ENCODE measurements at places on chromosomes 6 and 20.

- DNase-seq: peak; percentile 69
Measured at GRCh38 chr6:106184629-106185028, 98.5 kb downstream of the PRDM1 start.

- peak; percentile 96 for DNase-seq
Measured at GRCh38 chr6:154403788-154404187, 47.2 kb upstream of the IPCEF1 start.

- DNase-seq: no peak
Measured at GRCh38 chr6:104509355-104509754, 350.4 kb downstream of the HACE1 start.

GRCh38 chr20:17845701-17846475 lies 122.7 kb downstream of the SNX5 start:
- peak; percentile 54 for DNase-seq

- no peak for DNase-seq
Measured at GRCh38 chr6:37513576-37513975, 13.9 kb upstream of the CCDC167 start.

GRCh38 chr6:45300736-45301135 lies 27.4 kb upstream of the RUNX2 start:
- DNase-seq: no peak

DNA sequence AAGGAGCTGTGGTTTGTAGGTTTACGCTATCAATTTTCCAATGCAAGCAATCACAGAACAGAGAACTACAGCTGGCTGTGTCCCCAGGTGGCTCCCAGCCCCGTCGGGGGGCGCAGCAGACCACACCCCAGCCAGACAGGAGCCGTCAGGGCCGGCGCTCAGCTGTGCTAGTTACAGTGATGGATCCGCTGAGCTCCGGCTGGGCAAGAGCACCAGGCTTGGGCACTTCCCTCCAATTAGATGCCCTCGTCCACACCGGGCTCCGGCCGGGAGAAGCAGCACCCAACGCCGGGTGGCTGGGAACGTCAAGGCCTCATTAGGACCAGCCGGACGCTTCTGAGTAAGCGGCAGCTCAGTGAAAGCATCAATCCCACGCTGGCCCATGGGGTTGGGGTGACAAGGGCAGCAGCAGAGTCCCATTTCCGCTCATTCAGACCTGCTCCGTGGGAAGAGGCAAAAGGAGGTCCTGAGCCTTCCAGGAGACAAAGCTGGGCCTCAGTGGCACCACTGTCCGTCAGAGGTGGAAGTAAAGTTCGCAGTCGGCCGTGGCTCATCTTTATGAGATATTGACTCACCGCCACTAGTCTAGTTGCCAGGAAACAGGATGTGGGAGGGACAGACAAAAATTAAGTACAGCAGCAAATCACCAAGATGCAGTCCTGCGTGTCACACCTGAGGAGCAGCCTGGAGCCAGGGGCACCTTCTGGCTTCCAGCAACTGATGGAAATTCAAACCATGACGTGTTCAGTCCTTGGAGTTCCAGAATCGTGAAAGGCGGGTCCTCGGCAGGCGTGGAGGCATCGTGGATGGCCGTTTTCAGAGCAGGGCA lies 164.1 kb downstream of the TAF4 start:
- DNase-seq: peak; percentile 57

DNA sequence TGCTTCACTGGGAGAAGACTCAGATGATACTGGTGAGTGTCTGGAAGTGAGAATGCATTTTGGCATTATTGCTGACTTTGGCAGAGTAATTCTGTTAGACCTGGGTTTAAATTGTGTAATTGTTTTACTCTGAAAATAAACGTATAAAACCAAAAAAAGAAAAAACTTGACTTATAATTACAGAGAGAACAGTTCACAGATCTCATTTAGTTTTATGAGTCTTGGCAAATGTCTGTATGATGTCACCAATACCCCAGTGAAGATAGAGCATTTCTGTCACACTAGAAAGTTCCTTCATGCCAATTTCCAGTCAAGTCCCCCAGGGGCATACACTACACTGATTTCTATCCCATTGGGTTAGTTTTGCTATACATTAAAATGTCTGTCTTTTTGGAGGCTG lies 67.3 kb downstream of the SMAP1 start:
- DNase-seq: no peak

DNA sequence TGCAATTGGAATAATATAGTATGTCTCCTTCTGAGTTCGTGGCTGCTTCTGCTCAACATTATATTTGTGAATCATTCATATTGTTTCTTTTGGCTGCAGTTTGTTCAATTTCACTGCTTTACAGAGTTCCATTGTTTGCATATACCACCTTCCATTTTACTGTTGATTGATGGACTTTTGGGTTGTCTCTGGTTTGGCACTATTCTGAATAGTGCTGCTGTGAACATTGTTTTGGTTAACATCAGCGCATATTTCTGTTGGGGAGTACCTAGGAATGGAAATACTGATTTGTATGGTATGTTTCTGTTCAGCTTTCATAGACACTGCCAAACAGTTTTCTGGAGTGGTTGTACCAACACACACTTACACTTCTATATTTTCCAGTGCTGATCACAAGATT lies 46.9 kb downstream of the UST start:
- no peak for DNase-seq

- DNase-seq: peak; percentile 87
Measured at GRCh38 chr6:156699017-156699421, 78.2 kb upstream of the ARID1B start.

GRCh38 chr6:5435449-5435848 lies 174.1 kb downstream of the FARS2 start:
- peak; percentile 93 for DNase-seq

- no peak for DNase-seq
Measured at GRCh38 chr6:10890151-10890550, 3.3 kb downstream of the SYCP2L start.

DNA sequence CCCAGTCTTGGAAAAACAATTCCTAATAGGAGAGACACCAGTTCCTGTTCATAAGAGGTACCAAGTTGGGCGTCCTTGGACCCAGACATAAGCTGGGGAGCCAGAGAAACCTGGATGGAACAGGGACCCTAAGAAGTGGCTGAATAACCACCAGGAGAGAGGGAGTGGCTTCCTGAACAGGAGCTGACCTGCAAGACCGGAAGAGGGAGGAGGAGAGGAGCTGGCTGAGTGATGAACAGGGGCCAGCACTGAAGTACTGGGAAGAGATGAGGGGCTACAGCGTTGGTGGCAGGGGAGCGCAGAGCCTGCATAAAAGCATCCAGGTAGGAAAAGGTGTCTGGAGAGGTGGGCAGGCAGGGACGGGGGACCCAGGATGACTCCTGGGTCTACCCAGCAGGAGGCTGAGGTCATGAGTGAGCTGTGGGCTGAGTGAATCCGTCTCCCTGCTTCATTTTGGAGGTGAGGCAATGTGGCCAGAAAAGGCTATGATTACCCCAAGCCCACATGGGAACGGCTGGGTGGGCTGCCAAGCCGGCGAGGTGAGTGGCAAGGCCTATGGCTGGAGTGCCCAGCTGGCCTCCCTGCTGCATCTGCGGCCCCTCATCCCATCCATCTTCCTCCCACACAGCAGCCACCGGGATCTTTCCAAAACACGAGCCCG lies 34.4 kb upstream of the ZFAND3 start:
- DNase-seq: no peak

- peak; percentile 49 for DNase-seq
Measured at GRCh38 chr20:5033566-5033965, 32.3 kb upstream of the SLC23A2 start.

- peak; percentile 82 for DNase-seq
Measured at GRCh38 chr20:20295621-20296498, 72.0 kb upstream of the INSM1 start.

GRCh38 chr6:163395831-163396185 lies 18.7 kb upstream of the QKI start:
- DNase-seq: no peak

GRCh38 chr6:6654599-6655575 lies 66.4 kb downstream of the LY86 start:
- DNase-seq: no peak

DNA sequence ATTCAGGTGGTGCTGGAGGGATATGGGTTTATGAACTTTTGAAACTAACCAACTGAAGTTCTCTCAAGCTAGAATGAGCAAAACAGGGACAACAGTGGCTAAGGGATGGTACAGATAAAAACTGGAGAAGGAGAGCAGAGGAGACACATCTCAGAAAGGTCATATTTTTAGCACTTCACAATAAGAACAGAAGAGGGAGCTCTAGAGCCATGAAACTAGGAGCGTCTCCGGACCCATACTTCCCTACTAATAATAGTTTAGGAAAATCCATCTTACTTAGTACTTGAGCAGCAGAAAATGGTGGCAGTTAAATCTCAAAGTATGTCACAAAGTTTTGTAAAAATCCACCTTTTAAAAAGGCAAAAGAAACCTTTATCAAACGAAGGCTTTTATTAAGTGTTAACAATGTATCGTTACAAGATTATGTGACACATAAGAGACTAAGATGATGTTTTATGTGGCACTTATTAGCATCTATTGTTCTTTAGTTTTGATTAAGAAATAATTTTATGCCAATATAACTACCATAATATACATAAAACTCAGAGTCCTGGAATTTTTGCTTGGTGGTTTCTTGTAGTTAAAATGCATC lies 278.6 kb downstream of the TBC1D32 start:
- DNase-seq: peak; percentile 32

GRCh38 chr6:140554421-140554820 lies 1180.0 kb upstream of the CITED2 start:
- DNase-seq: peak; percentile 75

GRCh38 chr6:5498579-5498899 lies 237.2 kb downstream of the FARS2 start:
- no peak for DNase-seq

DNA sequence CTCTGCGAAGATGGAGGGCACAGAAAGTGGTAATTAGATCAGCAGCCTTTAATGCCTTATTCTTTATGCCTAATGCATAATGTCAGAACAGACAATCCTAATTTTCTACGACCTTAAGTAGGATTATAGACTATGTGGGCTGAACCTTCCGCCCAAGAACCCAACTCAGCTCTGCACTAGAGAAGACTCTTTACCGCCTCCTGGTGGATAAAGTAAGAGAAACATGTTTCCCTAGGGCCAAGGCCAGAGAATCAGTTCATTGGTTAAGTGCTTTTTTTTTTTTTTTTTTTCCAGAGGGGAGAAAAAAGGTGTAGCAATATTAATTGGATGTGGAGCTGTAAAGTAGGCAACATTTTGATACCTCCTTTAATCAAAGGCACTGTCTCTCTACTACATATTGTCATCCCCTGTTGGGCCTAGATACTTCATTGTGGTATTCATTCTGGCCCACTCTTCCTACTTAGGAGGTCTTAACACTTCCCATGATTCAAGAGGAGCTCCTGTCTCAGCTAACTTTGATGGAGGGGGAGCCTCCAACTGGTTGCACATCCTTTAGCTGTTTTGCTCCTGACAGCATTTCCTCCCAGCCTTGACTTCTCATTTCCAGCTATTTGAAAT lies 124.9 kb upstream of the NRN1 start:
- DNase-seq: peak; percentile 34

DNA sequence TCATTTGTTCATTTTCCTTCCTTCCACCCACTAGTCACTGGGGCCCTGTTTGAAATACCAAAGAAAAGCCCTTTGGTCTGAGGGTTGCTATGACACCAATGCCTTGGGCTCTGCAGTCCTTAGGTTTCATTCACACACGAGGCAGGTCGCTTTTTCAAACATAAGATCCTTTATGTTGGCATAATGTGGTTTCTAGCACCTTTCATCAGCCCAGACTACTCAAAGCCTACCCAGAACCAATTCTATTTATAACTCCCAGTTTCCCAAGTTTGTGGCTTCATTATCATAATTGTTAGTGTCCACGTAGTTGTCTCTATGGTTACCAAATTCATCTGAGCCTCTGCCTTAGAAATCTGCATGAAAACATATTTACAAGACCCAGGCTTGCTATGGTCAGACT lies 6.6 kb upstream of the TP53RK start:
- peak; percentile 91 for DNase-seq

DNA sequence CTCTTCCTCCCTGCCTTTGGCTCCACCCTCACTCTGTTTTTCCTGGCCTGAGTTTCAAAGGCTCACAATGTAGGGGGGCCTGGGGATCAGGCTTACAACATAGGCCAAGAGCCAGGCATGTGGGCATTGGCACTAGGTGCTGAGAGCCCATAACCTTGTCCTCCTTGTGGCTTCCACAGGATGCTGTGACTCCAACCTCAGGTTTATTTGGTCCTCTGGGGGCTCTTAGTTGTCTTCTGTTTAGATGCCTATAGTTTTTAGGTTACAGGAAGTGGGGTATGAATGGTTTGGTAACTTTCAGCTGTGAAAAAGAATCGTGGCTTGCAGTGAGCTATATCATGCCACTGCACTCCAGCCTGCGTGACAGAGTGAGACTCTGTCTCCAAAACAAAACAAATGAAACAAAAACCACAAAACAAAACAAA lies 25.6 kb downstream of the MMP24 start:
- peak; percentile 63 for DNase-seq

GRCh38 chr6:83442752-83443151 lies 11.9 kb upstream of the ME1 start:
- peak; percentile 73 for DNase-seq

GRCh38 chr6:28981431-28981832 lies 23.7 kb downstream of the ZNF311 start:
- peak; percentile 80 for DNase-seq

DNA sequence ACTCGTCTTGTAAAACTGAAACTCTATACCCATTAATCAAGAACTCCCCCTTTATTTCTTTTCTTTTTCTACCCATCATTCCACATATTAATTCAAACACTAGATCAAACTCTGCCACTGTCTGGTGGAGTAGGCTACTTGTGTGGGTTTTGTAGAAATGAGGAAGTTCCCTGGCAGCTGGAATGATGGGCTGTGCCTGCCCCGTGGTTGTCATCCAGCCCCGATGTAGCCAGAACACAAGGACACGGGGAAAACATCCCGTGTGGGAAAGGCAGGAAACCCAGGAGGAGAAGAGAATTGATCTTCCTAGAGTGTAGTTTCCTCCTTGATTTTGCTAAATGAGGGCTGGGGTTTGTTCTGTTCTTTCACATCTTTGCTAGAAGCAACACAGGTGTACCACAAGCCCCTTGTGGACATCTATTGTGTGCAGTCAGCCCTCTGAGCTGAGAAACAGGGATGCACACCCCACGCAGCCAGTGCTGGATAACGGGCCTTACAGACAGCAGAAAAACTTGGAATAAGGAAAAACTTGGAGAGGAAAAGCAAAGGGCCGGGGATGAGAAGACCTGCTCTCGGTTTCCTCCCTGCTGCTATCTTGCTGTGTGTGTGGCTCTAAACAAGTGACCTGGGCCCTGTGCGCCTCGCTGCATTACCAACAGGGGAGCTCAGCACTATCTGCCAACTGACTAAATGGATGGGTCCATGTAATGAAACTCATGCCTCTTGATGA lies 88.0 kb downstream of the SCML4 start:
- DNase-seq: no peak

DNA sequence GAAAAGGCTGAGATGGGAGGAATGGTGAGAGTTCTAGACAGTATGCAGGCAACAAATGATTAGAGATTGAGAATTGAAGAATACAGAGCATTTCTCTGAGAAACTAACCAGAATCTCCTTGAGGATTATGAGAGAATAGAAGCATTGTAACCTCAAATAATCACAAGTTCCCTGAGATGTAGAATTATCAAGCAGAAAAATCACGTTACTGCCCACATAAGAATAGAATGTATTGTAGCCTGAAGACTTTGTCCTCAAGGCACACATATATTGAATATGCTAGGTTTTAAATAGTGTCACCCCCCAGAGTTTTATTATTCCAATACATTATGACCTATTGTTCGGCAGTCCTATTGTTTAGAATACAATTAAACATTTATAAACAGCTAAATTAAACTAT lies 57.2 kb downstream of the CNKSR3 start:
- no peak for DNase-seq

- no peak for DNase-seq
Measured at GRCh38 chr20:48642105-48642880, 185.5 kb downstream of the PREX1 start.

All from M059J (cell line).